T-cell (primary cell): ENCODE measurements at places on chromosomes 6 and 20. TPM values are rescaled to one million over a fixed set of nuclear protein-coding genes. Genes with fewer than 3 reads are reported as not detected.

Gene PPP1R3G
- 0.07 TPM for total RNA-seq

Gene TP53TG5
- 0.23 TPM for total RNA-seq

Gene GNMT
- total RNA-seq = 1.7 TPM

DNA sequence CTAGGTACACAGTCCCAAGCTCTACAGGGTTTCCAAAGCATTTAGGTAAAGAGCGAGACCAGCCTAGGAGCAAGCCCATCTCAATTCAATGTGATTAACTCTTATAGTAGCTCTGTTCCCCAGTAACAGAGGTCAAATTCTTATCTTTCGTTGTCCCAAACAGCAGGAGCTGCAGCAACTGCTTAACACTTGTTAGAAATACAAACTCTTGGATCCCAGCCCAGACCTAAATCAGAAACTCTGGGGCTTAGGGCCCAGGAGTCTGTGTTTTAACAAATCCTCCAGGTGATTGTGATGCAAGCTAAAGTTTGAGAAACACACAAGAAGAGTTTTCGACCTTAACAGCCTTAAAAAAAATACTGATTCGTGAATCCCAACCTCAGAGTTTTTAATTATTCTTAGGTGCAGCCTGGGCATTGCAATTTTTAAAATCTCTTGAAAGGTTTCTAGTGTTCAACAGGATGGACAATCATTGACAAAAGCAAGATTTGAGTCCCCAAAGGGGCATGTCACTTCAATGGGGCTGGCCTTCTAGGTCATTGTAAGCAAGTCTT, 127.4 kb upstream of the HCRTR2 start:
- DNase-seq = no peak

GRCh38 chr20:37954190-37954589, 51.3 kb downstream of the VSTM2L start:
- no peak for DNase-seq

DNA sequence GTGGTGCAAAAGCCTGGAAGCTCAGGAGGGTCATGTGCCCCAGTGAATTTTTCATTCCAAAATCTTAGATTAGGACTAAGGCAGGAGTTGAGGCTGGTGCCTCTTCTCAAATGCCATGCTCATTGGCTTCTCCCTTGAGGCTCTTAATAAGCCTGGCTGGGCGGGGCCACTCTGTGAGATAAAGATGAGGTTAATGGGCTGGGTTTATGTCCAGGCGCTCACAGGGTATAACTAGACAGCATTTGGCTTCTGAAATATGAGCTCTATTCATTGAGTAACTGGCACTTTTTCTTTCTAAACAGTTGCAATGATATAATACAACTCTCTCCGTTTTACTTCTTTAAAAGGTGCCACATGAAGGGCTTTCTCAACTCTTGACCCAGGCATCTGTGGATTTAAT, 156.3 kb downstream of the SCML4 start:
- no peak for DNase-seq

DNA sequence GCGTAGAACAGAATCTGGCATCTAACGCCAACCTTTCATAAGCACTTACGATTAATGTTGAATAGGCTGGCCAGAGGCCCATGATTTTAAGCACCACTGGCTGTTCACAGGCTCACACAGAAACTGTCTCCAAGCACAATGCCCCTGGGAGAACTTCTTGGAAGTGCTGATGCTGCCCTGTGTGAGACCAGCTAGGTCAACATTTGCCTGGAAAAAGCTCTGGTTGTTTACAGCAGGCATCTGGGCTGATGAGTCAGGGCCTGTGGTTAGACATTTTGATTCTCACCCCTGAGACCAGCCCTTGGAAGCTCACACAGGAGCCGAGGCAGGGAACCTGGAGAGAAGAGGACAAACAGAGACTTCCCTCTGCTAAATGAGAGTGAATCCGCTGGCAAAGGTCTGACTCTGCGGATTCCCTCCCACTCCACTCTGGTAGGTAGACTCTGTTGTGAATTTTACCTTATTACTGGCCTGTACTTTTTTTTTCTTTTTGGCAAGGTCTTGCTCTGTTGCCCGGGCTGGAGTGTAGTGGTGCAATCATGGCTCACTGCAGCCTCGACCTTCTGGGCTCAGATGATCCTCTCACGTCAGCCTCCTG, 6.8 kb upstream of the SULF2 start:
- no peak for DNase-seq
